ENCODE measurements at places on chromosomes 6 and 20.

DNA sequence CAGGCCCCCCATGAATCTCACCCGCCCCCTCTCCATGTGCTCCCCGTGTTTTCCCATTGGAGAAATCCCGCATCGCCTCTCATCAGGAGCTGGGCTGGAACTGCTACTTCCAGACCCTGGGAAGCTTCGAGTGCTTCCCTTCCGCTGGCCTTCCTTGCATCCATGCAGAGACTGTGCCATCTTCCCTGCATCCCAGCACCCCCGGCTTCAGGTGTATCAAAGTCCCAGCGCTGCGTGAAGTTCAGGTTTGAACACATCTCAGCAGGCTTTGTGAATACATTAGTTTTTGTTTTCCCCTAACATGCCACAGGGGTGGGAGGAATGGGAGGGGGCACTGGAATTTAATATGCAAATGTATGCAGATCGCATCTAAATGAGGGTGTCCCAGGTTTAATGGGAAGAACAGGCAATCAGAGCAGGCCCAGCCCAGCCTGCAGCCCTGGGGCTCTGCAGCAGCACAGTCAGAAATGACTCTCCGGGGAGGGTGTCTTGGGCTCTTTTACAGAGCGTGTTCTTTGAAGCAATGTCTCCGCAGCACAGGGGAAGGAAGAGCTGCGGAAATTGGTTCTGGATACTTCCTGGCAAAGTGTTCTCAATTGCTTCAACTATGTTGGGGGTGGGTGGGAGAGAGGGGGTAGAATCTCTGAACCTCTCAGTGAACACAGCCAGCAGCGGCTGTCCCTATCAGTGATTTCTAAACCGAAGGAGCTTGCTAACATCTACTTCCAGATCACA lies 8.3 kb upstream of the MMP9 start:
- DNase-seq = no peak

DNA sequence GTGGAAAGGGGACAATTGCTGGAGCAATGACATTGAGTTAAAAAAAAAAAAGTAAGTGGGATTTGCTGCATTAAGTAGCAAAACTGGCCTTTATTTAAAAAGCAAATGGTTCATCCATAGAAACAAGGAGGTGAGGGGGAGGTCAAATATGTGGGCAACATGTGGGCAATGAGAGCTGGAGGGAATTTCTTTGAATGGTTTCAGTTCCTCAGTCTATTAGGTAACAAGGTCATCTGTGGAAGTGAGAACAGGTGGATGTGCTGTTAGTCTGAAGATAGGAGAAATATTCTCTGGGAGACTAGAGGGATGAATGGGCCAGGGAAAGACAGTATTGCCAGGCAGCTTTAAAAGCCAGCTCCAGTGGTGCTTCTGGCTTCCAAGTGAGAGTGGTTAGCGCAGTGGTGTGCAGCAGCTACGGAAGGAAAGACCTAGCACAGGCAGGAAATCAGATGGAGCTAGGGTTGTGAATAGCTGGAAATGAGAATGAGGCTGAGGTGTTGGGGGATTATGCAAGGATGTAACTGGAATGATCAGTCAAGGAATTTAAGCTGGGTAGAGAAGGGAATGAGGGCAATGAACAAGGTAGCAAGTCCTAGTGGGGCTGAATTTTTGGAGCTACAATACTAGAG lies 727.6 kb downstream of the PTPRT start:
- DNase-seq = no peak

DNA sequence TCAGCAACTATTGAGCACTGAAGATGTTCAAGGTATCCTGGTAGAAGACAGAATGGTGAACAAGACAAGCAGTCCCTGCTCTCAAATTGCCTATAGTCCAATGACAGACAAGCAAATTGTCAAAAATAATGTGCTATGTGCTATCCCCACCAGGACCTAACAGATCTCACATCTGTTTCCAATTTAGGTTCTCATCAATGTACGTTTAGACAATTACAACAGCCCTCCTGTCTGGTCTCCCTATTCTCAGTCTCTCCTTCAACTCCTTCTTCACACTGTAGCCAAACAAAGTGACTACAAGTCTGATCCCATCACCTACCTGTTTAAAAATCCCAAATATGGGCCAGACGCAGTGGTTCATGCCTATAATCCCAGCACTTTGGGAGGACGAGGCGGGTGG lies 7.5 kb downstream of the TAPBP start:
- DNase-seq = no peak

GRCh38 chr20:45290677-45291355 lies 15.8 kb upstream of the RBPJL start:
- DNase-seq = peak; percentile 84

GRCh38 chr20:49905415-49906091 lies 9.8 kb downstream of the SPATA2 start:
- no peak for DNase-seq

DNA sequence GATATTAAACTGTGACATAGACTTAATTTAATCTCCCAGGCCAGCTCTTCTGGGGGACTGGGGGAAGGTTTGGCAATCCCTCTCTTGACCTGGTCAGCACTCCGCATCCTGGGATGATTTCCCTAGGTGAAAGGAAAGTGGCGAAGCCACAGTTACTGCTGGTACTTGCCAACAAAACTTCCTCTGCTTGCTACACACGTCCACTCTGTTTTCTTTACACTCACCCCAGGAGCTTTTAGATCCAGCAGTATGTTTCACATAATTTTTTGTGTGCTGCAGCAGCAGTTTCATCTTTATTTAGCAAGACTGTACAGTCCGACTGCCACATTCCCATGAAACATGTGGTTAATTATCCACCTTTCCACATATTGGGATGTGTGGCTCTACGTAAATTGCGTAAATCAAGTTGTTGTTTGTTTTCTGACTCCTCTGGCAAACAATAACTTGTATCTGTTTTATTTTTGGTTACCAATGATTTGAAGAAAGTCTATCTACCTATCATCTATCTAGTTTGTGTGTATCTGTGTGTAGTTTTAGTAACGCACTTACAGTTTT lies 284.0 kb downstream of the PHF3 start:
- no peak for DNase-seq

DNA sequence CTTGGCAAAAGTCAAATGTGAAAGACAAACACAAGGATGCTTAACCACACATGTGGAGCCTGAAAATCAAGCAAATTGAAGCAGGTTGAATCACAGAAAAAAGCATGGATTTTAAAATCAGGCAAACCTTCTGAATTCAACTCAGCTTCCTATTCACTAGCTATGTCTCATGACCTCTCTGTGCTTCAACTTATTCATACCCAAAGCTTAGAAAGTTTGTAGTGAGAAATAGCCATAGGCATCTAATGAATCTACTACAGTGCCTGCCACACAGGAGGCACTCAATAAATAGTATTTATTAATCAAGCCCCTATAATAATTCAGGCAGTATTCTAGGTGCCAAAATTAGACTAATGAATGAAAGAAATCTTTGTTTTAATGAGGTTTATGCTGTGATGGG lies 112.2 kb upstream of the TNFAIP3 start:
- DNase-seq = no peak

GRCh38 chr20:2238601-2239000 lies 57.2 kb upstream of the TGM3 start:
- DNase-seq = no peak

GRCh38 chr20:63895202-63895951 lies 451 bp downstream of the DNAJC5 start:
- no peak for DNase-seq

- no peak for DNase-seq
Observed at GRCh38 chr20:58069796-58070663, 158.4 kb downstream of the ANKRD60 start.

- no peak for DNase-seq
Observed at GRCh38 chr20:19407736-19408135, 195.3 kb downstream of the SLC24A3 start.

DNA sequence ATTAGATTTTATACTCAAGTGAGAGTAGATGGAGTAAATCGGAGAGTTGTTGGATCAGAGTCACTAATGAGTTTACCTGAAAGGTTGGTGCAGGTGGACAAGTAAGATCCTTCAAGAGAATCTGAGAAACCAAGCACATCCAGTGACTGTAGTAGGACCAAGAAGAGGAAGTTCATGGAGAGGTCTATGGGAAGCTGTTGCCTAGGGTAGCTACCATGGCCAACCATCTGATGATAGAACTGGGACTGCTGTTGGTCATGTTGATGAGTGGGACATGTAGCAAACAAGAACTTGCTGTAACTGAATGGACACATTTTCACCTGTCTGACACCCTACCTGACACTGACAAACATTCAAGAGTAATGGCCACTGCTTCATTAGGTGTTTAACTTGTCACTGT lies 11.3 kb upstream of the ADGB start:
- DNase-seq = no peak

GRCh38 chr6:157245436-157245835 lies 77.9 kb downstream of the TMEM242 start:
- DNase-seq = no peak

GRCh38 chr6:156262014-156262413 lies 515.2 kb upstream of the ARID1B start:
- DNase-seq = no peak

DNA sequence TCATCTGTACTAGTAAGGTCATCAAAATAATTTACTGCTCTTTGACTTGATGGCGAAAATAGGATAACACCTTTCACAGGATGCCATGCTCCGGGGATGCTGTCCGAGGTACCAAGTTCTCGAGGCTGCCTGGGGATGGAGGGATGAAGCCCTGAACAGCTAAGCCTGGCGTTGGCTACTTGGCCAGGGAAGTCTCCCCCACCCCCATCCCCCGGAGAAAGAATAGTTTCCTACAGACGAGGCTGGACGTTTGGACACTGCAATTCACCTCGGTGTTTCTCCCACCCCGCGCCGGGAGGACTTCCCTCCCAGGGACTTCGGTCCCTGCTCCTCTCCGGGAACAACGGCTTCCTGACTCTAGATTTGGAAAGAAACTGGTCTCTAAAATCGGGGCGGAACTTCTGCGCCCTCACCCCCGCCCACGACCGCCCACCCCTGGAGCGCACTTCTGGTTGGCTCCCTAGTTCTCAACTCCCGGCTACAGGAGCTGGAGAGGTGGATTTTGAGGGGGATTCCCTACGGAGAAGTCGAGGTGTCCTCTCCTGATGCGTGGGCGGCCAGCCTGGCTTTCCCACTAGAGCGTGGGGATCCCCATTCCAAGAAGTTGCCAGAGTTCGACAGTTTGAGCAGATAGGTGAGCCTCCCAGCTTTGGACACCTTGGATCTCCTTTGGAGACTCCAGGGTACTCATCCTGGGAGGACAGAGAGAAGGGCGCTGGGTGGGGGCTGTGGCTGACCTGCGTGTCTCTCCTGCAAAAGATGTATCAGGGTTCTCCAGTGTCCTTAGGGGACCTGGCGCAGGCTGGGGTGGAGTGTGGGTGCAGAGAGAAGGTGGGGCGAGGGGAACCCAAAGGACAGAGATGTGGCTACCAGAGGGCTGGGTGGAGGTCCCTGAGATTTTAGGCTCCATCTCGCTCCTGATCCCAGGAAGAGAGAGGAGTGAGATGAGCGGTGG lies 1.1 kb downstream of the PCSK2 start:
- peak; percentile 66 for DNase-seq

DNA sequence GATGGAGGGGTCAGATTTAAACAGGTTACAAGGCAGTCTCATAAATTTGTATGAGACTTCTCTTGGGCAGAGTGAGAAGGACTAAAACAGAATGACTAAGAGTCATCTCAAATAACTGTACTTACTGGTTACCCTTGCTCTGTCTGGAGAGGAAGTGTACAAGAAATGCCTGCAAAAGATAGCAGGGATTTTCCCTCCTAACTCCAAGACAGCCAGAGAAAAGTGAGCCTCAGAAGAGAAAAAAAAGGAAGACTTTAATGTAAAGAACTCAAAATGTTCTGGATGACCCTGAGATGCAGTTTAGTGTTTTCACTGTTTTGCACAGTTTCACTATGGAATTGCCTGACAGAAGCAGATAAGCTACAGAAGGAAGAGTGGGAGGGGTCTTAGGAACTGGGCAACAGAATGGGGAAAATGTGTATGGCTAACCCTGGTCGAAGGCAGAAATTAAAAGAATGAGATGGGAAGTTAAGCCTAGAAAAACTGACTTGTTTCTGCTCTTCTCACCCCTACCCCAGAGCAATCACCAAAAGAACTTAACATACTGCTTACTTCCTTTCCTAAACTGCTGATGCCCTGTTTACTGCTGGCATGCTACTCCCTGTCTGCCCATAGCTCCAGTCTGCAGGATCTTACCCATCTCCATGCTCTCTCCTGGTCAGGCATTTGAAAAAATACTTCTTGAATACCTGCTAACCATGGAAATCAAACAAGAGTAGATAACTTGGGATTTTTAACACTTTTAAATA lies 98.1 kb upstream of the MARCKS start:
- no peak for DNase-seq

DNA sequence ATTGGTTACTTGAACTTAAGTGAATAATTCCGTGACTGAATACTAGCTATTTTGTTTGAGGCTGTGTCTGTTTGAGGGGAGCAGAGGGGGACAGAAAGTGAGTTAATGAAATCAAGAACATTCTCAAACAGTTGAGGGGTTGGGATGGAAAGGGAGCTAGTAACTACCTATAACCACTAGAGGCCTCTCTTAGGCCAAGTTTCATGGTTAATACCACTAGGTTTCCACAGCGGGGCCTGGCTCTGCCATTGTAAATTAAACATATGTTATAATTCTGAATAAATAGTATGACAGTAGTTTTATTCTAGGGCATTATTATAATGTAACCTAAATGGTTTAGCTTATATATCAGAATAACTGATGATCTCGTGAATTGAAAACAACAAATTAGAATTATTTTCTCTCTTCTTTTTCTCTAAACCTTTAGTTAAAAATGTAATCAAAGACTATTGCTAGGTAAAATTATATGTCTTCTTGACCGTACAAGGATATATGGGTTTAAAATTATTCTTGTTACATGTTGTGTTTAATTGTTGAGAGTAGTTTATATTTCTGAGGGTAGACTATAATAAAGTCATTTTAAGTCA lies 108.1 kb downstream of the BCKDHB start:
- DNase-seq = peak; percentile 25

DNA sequence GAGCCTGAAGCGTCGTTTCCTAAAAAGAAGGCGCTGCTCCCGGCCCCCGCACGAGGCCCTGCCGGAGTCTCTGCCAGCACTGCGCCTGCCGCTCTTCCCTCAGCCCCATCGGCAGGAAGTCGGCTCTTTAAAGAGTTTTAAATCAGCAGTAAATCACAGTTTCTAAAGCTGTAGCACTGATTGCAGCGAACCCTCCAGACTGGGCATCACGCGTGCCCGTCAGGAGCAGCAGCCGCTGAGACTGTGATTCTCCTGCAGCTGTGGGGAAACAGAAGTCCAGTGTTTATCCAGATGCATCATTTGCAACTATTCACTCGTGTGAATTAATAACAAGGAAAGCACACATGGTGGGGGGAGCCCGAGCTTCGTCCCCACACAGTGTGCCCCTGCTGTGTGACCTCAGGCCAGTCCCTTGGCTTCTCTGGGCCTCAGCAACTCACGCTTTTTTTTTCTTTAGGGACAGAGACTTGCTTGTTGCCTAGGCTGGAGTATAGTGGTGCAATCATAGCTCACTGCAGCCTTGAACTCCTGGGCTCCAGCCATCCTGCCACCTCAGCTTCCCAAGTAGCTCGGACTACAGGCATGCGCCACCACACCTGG lies 28.3 kb downstream of the DLL1 start:
- no peak for DNase-seq

- no peak for DNase-seq
Observed at GRCh38 chr6:161094955-161095354, 103.4 kb downstream of the MAP3K4 start.

Data from nephron progenitor cell (in vitro differentiated cells).